A549 treated with RU486 at 1 μM for 4 hours (cell line): ENCODE measurements at places on chromosomes 1 and 21. TPM values are rescaled to one million over a fixed set of nuclear protein-coding genes. Genes with fewer than 3 reads are reported as not detected.

ZNF692 gene
- 12.4 to 25.1 TPM (median 24.3 TPM) in 5 replicates for total RNA-seq

MMEL1 gene
- not detected in 5 replicates for total RNA-seq

PSMB4 gene
- 340 to 454 TPM (median 407 TPM) in 5 replicates for total RNA-seq

DTL gene
- total RNA-seq, result 21.4 to 31.7 TPM (median 26.7 TPM) in 5 replicates

RNU1-2 gene
- total RNA-seq, result 5.0 TPM in 1 of 5 replicates, not detected in the others

OR6K3 gene
- not detected in 5 replicates for total RNA-seq

IL22RA1 gene
- 3.8 to 5.5 TPM (median 4.3 TPM) in 5 replicates for total RNA-seq

C2CD4D gene
- not detected in 5 replicates for total RNA-seq

KIF26B gene
- total RNA-seq, result 0.03 to 0.16 TPM (median 0.05 TPM) in 5 replicates
